ENCODE measurements at places on chromosomes 4 and X.

GRCh38 chrX:36436361-36436760 is 516.8 kb downstream of the CFAP47 start:
- no peak for DNase-seq

GRCh38 chr4:77728420-77728819 is 90.7 kb downstream of the CNOT6L start:
- DNase-seq: no peak

GRCh38 chrX:39427906-39428305 is 626.6 kb downstream of the MID1IP1 start:
- DNase-seq: no peak

DNA sequence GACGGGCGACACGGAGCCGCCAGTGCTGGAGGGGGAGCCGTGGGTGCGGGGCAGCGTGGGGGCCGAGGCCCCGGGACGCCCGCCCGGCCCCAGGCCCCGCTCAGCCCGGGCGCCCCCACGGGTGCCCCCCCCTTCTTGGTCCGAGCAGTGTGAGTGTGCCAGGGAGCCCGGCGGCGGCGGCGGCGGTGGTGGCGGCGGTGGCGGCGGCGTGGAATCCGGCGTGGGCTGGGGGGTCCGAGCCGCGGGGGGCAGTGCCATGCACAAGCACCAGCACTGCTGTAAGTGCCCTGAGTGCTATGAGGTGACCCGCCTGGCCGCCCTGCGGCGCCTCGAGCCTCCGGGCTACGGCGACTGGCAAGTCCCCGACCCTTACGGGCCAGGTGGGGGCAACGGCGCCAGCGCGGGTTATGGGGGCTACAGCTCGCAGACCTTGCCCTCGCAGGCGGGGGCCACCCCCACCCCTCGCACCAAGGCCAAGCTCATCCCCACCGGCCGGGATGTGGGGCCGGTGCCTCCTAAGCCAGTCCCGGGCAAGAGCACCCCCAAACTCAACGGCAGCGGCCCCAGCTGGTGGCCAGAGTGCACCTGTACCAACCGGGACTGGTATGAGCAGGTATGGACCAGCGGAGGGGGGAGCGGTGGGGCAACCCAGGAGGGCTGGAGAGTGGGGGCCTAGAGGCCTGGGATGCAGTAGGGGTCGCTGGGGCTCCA is 466 bp downstream of the DLG3 start:
- DNase-seq: no peak

GRCh38 chr4:149076401-149076800 is 634.2 kb upstream of the NR3C2 start:
- DNase-seq: no peak

GRCh38 chr4:38385093-38386004 is 278.6 kb upstream of the KLF3 start:
- DNase-seq: no peak

DNA sequence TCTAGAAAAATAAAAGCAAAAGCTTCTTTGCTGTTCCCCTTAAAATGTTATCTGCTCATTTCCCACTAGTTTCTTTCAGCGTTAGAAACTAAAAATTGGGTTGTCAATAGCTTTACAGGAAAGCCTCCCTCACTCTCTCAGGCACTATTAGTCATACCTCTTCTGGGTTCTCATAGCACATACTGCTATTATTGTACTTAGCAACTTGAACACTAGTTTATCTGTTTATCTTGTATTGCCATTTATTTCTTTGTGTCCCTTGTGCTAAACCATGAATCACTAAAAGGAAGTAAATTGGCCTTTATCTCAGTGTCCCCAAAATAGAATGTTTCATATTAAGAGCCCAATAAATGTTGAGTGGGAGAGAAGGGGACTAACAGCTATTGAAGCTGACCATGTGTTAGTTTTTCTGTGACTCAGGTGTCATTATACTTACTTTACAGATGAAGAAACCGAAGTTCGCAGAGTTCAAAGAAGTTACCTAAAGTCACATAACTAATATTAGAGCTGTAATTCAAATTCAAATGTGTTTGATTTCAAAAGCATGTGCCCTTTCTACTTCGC is 124.8 kb upstream of the CITED1 start:
- no peak for DNase-seq

- no peak for DNase-seq
These were observed 243.6 kb upstream of the CTSO start for GRCh38 chr4:156197216-156197615.
